ENCODE measurements at places on chromosomes 12 and 14. TPM values are rescaled to one million over a fixed set of nuclear protein-coding genes. Genes with fewer than 3 reads are reported as not detected.

Gene ASPG
- total RNA-seq = 0.46 TPM

Gene CHURC1
- 47.7 TPM for total RNA-seq

Gene RNF212B
- not detected for total RNA-seq

Gene PTPRR
- total RNA-seq = 22.1 TPM

Gene FAM177A1
- 53.7 TPM for total RNA-seq

Gene NKX2-1
- 21.5 TPM for total RNA-seq

Gene ITPR2
- total RNA-seq = 46.6 TPM
